ENCODE measurements at places on chromosomes 13 and 19.

DNA sequence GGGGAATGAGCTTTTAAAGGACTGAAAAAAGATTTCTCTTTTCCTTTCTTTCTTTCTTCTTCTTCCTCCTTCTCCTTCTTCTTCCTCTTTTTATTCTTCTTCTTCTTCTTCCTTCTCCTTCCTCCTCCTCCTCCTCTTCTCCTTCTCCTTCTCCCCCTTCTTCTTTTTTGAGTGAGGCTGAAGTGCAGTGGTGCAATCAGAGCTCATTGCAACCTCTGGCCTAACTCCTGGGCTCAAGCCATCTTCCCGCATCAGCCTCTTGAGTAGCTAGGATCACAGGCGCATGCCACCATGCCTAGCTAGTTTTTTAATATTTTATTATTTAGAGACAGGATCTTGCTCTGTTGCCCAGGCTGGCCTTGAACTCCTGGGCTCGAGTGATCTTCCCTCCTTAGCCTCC, 120.9 kb upstream of the KL start:
- no peak for DNase-seq

- DNase-seq = no peak
Observed at GRCh38 chr19:23345838-23346237, 49.4 kb downstream of the ZNF91 start.

DNA sequence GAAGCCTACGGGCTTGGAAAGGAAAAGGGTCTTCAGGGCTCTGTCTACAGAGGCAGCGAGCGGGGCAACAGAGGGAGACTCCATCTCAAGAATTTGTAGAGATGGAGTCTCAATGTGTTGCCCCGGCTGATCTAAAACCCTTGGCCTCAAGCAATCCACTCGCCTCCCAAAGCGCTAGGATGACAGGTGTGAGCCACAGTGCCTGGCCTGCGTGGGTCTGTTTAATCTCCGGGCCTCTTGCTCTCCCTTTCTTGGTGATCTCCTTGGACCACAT, 8.1 kb downstream of the RPS9 start:
- no peak for DNase-seq

DNA sequence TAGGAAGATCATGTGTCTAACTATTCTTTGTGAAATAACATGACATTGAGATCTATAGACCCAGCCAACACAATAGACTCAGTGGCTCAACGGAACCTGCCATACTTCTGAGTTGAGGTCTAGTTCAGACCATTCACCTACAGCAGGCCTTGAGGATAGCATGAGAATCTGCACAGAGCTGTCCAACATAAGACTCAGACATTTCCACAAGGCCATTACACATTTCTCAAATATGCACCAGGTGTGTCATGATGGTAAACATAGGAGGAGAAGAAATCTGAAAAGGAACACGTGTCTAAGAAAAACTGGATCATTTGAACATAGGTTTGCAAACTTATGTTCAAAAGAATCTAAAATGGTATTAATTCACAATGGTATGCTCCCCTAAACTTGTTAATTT, 421.4 kb downstream of the SLITRK6 start:
- DNase-seq = no peak

DNA sequence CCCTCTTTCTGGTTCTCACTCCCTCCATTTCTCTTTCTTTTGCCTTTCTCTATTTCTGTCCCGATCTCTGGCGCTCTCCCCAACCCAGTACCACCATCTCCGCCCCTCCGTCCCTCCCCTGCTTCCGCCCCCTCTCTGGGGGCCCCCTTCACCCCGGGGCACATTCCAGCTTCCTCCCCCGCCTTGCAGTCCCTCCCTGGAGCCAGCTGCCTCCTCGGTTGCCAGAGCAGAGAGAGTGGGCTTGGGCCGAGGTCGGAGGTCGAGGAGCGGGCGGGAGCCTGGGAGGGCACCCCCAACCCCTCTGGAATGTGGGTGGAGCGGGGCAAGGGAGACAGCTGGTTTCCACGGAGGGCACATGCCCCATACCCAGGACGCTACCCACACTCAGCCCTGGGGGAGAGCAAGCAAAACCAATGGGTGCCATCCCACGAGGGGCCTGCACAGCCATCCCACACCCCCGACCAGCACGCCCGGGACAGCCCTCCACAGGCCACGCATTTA, 6.5 kb upstream of the CIRBP start:
- no peak for DNase-seq

DNA sequence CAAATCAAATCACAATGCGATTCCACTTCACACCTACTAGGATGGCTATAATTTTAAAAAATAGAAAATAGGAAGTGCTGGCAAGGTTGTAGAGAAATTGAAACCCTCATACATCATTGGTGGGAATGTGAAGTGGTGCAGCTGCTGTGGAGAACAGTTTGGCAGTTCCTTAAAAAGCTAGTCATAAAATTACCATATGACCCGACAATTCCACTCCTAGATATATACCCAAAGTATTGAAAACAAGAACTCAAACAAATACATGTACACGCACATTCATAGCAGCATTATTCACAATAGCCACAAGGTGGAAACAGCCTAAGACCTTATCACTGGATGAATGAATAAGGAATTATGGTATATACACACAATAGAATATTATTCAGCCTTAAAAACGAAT, 12.0 kb downstream of the HMGB1 start:
- no peak for DNase-seq

All from NCI-H2029 (cell line).